NK-92 treated with Interleukin-12 subunit alpha and Interleukin-12 subunit beta, amount 100 ng/mL, for 24 hours (cell line): ENCODE measurements at places on chromosomes 6 and 20.

- no peak for DNase-seq
Measured at GRCh38 chr6:133254552-133255228, 13.5 kb downstream of the EYA4 start.

DNA sequence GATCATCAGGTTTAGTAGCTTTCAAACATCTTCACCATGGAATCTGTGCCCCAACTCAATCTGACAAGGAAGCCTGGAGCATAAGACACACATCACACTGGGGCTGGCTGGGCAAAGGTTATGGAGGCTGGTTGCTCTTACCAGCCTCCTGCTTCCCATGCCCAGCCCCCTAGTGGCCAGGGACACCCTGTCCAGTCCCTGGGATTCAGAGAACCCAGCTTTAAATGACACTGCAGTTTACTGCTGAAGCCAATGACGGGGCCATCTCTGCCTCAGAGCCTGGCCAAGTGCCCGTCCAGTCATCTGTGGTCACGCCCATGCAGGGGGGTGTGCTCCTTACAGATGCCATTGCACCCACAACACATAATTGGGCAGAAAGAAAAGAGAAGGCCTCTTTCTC lies 272.9 kb downstream of the SMOC2 start:
- no peak for DNase-seq

DNA sequence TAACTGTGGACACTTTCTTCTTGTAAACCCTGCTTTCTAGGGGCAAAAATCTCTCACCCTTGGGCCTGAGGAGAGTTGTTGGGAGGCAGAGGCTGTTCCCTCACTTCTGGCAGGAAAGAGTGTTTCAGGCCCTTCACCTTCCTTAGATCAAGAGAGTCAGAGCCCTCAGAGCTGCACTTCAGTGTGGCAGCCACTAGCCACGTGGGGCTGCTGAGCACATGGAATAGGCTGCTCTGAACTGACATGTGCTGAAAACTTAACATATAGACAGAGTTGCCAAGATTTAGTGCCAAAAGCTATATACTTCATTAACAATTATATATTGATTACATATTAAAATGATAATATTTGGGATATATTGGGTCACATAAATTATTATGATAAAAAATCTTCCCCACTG lies 4.4 kb upstream of the LMBRD1 start:
- DNase-seq: no peak

- no peak for DNase-seq
Measured at GRCh38 chr6:107398001-107398400, 61.4 kb downstream of the PDSS2 start.

- DNase-seq: peak; percentile 43
Measured at GRCh38 chr20:5056801-5057599, 55.7 kb upstream of the SLC23A2 start.

DNA sequence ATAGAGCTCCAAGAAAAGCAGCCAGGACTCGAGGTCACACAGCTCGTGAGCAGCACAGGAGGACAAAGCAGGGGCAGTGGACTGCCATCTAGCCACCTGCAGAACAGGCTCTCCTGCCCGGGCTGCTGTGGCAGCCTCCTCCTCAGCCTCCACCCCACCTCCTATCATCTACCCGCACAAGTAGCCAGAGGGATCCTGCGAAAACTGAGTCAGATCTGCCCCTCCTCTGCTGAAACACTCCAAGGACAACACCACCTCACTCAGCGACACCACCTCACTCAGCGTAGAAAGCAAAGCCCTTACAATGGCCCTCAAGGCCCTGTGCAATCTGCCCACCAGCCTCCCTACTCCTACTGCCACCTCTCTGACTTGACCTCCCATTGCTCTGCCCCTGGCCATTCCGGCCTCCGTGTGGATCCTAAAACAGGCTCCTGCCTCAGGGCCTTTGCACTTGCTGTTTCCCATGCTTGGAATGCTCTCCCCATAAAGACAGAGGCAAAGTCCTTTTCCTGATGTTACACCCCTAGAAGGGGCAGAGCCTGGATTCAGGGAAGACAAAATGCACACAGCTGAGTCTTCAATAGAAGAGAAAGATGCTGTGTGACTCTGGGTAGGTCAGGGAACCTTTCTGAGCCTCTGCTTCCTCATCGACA lies 19.3 kb downstream of the PREX1 start:
- no peak for DNase-seq

GRCh38 chr6:136709429-136709828 lies 82.8 kb downstream of the MAP3K5 start:
- no peak for DNase-seq

DNA sequence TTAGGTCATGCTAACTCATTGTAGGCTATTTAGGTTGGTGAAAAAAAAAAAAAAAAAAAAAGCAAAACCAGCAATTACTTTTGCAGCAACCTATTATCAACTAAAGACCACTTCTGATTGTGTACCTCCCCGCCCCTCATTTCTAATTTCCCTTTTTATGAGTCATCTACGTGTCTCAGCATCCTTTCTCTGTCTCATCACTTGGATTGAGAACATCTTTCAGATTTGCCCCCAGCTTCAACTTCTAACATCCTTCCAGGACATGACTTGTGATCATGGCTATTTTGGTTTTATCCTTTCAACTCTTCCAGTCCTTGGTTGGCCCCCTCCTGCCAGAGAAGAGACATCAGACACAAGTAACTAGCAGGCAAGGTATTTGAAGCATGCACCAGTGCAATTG lies 156.7 kb upstream of the CCN2 start:
- DNase-seq: no peak

DNA sequence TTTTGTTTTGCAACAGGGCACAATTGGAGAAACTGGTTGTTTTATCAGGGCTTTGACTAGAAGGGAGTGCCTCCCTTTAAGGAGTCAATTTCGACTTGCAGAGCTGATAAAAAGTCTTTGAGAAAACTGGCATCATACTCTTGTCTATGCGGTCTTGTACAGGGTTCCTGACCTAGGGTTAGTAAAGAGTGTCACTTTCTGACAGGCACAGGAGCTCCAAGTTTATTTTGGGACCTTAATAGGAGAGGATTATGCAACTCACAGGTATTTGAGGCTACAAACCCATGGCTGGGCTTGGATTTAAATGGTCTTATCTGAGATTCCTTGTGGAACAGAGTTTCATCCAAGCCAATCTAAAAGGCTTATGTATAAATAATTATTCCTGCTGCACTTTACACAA lies 365.4 kb downstream of the HTR1B start:
- no peak for DNase-seq

DNA sequence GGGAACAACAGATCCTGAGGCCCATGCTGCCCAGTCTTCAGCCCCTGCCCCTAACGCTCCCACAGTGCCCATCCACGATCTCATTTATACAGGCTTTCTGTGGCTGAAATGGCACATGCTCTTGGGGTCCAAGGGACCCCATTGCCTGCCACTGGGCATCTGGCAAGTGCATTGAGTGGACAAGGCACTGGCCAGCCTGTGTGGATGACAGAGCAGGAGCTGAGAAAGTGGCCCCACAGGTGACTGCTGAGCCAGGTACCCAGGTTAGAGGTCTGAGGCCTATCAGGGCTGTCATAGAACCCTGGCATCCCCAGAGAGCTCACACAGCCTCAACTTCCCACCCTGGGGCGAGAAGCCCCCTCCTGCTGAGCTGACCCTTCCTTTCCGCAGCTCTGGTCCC lies 86.0 kb upstream of the NXT1 start:
- DNase-seq: no peak

- no peak for DNase-seq
Measured at GRCh38 chr20:6663751-6664388, 103.6 kb upstream of the BMP2 start.

GRCh38 chr6:43226192-43226851 lies 3.0 kb downstream of the DNPH1 start:
- no peak for DNase-seq

- no peak for DNase-seq
Measured at GRCh38 chr6:139402876-139403386, 28.5 kb upstream of the CITED2 start.

DNA sequence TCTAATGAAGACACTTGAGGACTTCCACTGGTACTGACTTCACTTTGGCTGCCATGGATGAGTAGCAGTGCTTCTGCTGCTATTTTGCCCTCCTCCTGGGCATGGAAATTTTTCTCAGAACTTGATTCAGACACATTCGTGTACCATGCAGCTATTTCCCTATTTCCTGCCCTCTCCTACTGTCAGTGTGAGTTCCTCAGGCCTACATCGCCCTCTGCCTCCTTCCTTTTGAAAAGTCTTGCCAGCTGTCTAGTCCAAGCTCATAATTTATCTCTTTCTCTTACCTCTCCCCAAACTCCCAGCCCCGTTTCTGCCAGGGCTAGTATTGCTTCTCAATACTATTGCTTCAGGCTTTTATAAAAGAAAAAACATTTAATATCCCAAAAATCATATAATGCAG lies 470.2 kb downstream of the ADGRB3 start:
- no peak for DNase-seq

- DNase-seq: no peak
Measured at GRCh38 chr6:22497276-22497675, 72.1 kb upstream of the HDGFL1 start.

DNA sequence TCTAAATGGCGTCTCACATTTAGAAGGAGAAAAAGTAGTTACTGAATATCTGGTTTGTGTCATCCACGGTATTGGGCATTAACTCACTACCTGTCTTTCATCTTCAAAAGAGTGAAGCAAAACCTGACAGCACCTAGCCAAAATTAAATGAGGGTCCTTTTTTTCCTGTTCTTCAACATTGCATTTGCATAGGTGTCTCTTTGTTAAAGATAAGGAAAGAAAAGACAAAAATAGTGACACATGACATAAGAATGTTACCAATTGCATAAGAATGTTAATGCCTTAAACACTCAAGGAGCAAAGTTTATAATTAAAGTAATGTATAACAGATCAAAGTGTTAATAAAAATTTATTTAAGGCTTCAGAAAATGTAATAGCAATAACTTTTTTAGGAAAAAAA lies 61.4 kb upstream of the MANEA start:
- no peak for DNase-seq

GRCh38 chr20:34915131-34915530 lies 38.7 kb downstream of the ACSS2 start:
- no peak for DNase-seq

- DNase-seq: no peak
Measured at GRCh38 chr20:63385819-63386218, 24.7 kb upstream of the CHRNA4 start.

DNA sequence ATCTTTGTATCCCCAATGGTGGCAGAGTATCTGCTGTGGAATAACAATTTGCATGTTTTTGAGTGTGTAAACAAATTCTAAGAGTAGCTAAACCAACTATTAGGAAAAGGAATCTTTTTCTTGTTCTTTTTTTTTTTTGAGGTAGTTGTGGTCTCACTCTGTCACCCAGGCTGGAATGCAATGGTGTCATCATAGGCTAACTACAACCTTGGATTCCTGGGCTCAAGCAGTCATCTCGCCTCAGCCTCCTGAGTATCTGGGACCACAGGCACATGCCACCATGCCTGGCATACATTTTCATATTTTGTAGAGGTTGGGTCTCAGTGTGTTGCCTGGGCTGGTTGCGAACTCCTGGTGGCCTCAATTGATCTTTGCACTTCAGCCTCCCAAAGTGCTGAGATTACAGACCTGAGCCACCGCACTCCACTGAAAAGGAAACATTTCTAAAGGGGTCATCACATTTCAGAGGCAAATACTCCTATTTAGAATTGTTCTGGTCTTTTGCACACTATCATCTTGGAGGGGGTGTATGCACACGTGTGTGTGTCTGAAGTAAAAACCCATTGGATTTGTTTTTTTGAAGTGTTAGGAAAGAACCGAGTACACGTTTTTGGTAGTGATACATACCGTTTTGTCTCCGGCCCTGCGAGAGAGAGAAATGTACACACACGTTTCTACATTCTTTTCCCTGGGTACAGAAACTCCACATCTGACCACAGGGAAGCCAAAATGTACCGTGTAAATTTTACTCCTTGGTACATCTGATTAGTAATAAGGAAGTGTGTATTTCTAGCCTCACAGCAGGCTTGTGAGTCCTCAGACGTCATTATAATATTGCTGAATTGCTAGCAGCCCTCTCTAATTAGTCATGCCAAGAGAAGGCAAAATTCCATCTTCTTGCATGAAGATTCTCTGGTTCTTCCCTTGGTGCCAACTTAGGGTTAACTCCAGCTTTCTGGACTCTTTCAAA lies 183.6 kb downstream of the JARID2 start:
- no peak for DNase-seq

DNA sequence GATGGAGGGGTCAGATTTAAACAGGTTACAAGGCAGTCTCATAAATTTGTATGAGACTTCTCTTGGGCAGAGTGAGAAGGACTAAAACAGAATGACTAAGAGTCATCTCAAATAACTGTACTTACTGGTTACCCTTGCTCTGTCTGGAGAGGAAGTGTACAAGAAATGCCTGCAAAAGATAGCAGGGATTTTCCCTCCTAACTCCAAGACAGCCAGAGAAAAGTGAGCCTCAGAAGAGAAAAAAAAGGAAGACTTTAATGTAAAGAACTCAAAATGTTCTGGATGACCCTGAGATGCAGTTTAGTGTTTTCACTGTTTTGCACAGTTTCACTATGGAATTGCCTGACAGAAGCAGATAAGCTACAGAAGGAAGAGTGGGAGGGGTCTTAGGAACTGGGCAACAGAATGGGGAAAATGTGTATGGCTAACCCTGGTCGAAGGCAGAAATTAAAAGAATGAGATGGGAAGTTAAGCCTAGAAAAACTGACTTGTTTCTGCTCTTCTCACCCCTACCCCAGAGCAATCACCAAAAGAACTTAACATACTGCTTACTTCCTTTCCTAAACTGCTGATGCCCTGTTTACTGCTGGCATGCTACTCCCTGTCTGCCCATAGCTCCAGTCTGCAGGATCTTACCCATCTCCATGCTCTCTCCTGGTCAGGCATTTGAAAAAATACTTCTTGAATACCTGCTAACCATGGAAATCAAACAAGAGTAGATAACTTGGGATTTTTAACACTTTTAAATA lies 98.1 kb upstream of the MARCKS start:
- no peak for DNase-seq

DNA sequence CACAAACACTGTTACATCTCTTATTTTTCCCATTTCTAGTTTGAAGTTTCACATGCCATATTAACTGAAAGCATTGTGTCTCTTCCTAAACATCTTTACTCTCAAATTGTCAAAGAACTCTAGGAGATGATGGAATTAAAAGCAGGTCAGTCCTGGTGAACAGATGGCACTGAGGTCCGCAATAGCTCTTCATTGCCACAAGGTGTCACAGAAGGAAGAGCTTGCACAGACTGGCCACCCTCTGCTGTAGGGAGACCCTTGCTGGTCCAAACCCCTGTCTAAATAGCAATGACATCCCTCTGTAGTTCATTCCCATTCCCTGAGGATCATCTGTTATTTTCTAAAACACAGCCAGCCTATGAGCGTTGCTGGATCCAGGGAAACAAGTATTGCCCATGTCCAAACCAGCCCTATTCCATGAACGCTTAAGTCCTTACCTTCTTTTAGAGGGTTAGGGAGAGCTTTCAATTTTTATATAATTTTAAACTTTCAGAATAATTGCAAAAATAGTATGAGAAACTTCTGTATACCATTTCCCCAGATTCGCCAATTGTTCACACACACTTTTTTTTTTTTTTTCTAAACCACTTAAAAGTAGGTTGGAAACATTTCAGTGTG lies 10.1 kb upstream of the HDAC2 start:
- no peak for DNase-seq
